SK-N-MC (cell line): ENCODE measurements at places on chromosomes 2 and 18.

- DNase-seq: no peak
Measured at GRCh38 chr2:181682795-181683517, 2.6 kb upstream of the NEUROD1 start.

DNA sequence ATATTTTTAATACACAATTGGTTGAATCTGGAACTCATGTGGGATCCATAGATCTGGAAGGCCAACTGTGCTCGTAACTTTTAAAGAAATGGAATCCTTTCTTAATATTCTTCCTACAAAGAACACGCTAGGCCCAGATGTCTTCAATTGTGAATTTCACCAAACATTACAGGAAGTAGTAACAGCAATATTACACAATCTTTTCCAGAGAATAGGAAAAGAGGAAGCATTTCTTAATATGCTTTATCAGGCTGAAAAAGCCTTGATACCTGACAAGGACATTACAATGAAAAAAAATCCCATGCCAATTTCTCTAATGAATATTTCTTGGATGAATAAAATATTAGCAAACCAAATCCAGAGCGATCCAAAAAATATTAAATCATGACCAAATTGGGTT is 80.3 kb upstream of the HAAO start:
- peak; percentile 65 for DNase-seq

DNA sequence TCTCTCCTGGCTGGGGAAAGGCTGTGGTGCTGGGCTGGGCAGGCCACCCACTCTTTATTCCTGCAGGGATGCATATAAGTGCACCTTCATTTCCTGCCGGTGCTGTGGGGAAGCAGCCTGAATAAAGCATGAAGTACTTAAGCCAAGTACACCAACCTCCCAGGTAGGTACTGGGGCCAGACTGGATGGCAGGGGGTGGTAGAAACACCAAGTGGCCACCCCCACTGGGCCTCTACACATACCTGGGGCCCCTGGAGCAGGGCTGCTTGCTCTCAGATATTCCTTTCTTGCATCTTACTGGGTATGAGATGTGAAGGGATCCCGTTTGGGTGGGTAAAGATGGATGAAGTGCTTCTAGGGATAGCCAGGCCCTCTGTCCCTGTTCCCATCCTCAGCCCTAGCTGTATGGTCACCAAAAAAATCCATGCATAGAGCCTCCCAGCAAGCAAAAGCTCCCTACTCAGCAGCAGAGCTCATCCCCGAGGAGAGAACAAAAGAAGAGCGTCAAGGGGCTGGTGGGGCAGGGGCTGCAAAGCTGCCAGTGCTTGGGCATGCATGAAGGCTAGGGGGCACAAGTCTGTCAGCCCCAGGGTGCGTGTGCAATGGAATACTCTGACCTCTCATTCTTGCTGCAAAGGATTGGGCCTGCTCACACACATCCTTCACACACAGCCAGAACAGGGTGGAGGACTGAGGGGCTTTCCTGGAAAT is 22.0 kb downstream of the CCT7 start:
- DNase-seq: no peak

DNA sequence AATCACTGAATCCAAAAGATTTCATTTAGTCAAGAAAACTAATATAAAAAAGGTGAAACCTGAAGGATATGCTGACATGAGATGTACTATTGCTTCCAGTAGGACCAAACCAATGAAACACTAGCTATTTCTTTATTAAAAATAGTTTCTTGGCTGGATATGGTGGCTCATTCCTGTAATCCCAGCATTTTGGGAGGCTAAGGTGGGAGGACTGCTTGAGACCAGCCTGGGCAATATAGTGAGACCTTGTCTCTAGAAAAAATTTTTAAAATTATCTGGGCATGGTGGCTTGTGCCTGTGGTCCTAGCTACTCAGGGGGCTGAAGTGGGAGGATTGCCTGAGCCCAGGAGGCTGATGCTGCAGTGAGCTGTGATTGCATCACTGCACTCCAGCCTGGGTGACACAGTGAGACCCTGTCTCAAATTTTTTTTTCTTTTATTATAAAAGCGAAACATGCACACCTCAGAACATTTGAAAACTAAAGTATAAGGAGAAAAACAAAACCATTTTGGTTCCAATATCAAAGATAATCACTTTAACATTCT is 266.2 kb downstream of the TGIF1 start:
- DNase-seq: no peak

DNA sequence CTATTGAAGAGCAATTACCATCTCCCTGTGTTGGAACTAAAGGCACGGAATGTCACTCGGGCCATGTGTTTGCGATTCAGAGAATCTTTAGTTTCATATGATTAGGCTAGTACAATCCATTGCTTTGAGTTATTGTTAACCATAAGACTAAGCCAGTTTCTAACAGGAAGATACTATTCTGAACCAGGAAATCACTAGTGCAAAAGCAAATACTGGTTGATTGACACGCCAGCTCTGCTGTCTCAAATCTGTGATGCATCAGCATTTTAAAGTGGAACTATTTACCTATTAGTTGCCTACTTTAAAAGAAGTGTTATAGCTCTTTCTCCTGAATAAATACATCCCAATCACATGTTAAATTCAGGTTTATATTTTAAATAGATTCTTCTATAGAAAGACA is 61.9 kb downstream of the AFTPH start:
- DNase-seq: no peak

DNA sequence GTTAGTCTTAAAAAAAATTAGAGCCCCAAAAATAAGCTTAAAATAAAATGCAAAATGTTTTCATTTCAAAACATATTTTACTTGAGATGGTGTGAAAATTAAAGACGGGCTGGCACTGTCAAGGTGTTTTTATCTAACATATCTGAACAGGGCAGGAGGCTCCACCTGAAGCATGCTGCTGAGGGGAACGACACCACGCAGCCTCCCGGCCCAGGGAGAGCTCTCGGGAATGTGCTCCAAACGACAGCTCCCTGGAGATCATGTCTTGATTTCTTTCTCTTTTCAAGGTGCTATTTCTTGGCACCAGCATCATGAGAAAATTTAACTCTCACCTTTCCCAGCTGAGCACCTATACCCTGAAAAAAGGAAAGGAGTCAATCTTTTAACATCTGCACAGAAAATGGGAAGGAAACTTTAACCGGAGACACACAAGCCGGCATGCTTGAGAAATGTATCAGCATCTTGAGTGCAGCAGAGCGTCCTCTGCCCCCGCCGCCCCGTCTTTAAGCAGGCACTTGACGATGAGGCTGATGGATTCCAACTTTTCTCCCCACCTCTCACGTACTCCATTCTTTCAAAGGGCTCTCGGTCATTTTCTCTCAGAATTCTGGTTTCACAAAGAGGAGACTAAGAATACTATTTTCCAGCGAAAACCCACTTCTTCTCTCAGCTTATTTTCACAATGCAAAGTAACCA is 56.6 kb downstream of the EIPR1 start:
- no peak for DNase-seq

- DNase-seq: no peak
Measured at GRCh38 chr2:19872302-19872701, 29.5 kb downstream of the TTC32 start.

DNA sequence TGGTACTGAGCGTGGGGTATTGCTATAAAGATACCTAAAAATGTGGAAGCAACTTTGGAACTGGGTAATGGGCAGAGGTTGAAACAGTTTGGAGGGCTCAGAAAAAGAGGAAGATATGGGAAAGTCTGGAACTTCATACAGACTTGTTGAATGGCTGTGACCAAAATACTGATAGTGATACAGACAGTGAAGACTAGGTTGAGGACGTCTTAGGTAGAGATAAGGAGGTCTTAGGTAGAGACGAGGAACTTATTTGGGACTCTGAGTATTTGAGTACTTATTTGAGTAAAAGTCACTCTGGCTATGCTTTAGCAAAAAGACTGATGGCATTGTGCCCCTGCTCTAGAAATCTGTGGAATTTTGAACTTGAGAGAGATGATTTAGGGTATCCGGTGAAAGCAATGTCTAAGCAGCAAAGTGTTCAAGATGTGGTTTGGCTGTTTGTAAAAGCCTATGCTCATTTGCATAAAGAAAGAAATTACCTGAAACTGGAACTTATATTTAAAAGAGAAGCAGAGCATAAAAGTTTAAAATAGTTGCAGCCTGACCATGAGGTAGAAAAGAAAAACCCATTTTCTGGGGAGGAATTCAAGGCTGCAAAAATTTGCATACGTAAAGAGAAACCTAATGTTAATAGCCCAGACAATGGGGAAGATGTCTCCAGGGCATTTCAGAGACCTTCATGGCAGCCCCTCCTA is 219.6 kb downstream of the PDE1A start:
- no peak for DNase-seq

DNA sequence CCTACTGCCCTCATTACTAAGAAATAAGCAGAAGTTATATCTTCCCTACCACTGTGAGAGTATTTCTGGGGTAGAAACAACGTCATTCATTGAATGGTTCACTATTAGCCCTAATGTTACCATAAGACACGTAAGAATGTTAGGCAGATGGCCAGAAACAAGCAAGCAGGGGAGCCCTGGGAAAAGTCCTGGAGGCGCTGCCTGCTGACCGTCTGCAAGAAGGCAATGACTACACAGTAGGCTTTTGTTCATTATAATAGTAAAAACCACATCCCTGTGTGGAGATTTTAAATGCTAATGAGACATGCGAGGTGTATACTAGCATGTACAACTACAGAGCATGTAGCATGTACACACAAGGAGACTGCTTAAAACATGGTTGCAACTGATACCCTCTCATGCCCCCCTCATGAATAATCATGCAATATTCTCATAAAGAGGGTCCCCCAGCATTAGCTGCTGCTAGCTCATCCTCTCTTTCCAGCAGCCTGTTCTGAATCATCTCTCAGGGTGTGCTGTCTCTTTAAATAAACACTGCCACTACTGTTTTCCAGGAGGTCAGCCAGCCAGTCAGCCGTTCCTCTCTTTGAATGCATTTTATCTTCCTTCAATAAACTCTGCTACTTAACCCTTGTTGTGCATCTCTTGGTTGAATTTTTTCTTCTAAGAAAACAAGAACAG is 23.6 kb downstream of the SUCLG1 start:
- DNase-seq: no peak

DNA sequence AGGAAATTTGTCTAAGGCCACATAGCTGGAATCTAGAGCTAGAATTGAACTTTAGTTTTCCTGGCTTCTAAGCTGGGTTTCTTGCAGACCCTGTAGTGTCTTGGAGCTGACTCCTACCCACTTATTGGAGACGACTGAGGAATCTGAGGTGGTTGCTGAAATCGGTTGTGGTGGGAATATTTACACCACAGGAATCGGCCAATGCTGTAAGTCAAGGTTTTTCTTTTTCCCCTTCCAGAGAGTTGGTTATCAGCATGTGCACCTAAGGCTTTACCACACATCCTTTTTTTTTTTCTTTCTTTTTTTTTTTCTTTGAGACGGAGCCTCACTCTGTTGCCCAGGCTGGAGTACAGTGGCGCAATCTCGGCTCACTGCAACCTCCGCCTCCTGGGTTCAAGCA is 9.4 kb downstream of the CABLES1 start:
- no peak for DNase-seq

GRCh38 chr2:102112271-102112670 is 30.3 kb upstream of the IL1R1 start:
- no peak for DNase-seq

- DNase-seq: no peak
Measured at GRCh38 chr2:127577503-127577902, 42.0 kb downstream of the MYO7B start.

GRCh38 chr2:138602166-138602460 is 100.5 kb downstream of the SPOPL start:
- no peak for DNase-seq

- no peak for DNase-seq
Measured at GRCh38 chr18:51168026-51168742, 29.3 kb downstream of the MEX3C start.

- DNase-seq: no peak
Measured at GRCh38 chr2:198100346-198100745, 296.0 kb downstream of the PLCL1 start.

DNA sequence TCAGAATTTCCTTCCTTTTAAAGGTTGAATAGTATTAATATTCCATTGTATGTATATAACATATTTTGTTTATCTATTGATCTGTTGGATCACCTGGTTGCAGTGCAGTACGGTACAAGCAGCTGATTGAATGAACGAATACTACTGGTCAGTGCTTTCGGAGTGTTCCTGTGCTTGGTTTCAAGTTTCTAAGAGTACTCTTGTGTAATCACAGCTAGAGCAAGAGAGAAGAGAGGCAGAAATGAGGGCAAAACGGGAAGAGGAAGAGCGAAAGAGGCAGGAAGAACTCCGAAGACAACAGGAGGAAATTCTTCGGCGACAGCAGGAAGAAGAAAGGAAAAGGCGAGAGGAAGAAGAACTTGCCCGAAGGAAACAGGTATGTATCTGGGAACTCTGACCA is 40.3 kb upstream of the KCNJ13 start:
- DNase-seq: no peak

GRCh38 chr2:178880257-178880656 is 73.0 kb upstream of the TTN start:
- DNase-seq: no peak

DNA sequence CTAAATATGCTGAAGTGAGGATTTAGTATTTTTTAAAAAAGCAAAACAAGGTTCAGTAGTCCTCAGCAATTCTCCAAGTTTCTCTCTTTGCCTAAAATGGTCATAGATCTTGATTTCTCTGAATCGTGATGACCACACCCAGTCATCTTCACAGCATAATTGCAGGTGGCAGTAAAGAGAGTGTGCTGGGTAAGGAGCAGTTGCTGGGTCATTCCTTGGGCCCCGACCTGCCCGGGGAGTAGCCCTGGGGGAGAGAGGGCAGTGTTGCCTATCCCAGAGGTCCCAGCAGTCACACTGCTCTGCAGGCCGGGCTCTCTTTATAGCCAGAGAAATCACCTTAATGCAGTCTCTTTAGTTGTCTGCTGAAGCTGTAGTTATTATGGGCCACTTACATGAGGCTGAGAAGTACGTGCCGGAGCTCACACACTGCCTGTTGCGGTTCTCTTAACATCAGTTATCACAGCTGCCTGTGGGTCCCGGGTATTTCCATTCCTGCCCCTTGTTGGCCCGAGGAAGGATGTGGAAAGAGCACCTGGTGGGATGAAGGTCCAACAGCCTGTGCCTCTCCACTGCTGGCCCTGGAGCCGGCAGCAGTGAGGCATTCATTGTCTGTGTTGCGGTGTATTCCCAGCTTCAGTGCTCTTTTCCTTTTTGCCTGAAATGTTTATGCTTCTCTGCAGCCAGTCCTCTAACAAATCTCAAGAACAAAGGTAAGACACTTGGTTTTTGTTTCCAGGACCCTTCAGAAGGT is 230.1 kb downstream of the ALPK2 start:
- DNase-seq: no peak

- DNase-seq: no peak
Measured at GRCh38 chr18:58309610-58310239, 265.7 kb downstream of the NEDD4L start.

- no peak for DNase-seq
Measured at GRCh38 chr2:59034837-59035236, 793.7 kb upstream of the FANCL start.

DNA sequence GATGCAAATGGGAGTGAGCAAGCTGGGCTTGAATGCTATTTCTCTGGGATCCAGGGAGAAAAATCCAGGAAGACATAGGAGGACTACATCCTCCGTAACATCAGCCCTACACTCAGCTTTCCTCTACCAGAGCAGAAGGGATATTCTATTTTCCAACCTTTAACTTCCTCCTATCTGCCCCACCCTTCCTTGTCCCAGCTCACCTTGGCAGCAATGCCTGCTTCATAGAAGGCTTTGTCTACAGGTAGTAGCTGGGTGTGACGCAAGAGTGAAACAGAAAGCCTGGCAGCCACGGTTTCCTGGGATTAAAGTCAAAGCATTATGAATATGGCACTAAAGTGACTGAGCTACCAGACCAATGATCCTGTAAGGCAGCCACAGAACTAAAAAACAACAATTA is 3.9 kb downstream of the KRTCAP3 start:
- DNase-seq: no peak
